Right renal cortex interstitium (tissue), 3 donors: ENCODE measurements at places on chromosomes 3 and 15. TPM values are rescaled to one million over a fixed set of nuclear protein-coding genes. Genes with fewer than 3 reads are reported as not detected.

The MST1R gene
- polyA plus RNA-seq = 1.8 TPM

The TCF12 gene
- polyA plus RNA-seq = 183 TPM

The PLSCR5 gene
- not detected for polyA plus RNA-seq

The ZNF717 gene
- polyA plus RNA-seq = 14.6 TPM

The GPR27 gene
- 8.1 TPM for polyA plus RNA-seq

The ZDHHC23 gene
- 11.4 TPM for polyA plus RNA-seq

The DAG1 gene
- polyA plus RNA-seq = 113 TPM

The SHC4 gene
- polyA plus RNA-seq = 3.1 TPM

The TPRG1 gene
- polyA plus RNA-seq = 1.2 TPM

The GPR171 gene
- polyA plus RNA-seq = 0.12 TPM

The NAALADL2 gene
- polyA plus RNA-seq = 20.4 TPM

The PLS1 gene
- 29.5 TPM for polyA plus RNA-seq

The CEP19 gene
- polyA plus RNA-seq = 5.9 TPM

The CRABP1 gene
- polyA plus RNA-seq = 55.2 TPM

The DYNC1LI1 gene
- polyA plus RNA-seq = 40.2 TPM

The PLOD2 gene
- 171 TPM for polyA plus RNA-seq

The GP5 gene
- 0.85 TPM for polyA plus RNA-seq

The MBNL1 gene
- polyA plus RNA-seq = 50.4 TPM

The GPR149 gene
- polyA plus RNA-seq = not detected

The CAND2 gene
- polyA plus RNA-seq = 7.0 TPM

The ST8SIA2 gene
- polyA plus RNA-seq = 6.0 TPM

The NEO1 gene
- 159 TPM for polyA plus RNA-seq

The TNFSF10 gene
- polyA plus RNA-seq = 55.0 TPM

The TXNRD3 gene
- polyA plus RNA-seq = 21.5 TPM

The GAP43 gene
- 0.37 TPM for polyA plus RNA-seq

The PLA2G4B gene
- polyA plus RNA-seq = 5.5 TPM

The ADPGK gene
- polyA plus RNA-seq = 54.7 TPM
